ENCODE measurements at places on chromosomes 5 and 9. TPM values are rescaled to one million over a fixed set of nuclear protein-coding genes. Genes with fewer than 3 reads are reported as not detected.
A peak's percentile ranks its signal among the peaks of the same experiment; 100 is the strongest.

DNA sequence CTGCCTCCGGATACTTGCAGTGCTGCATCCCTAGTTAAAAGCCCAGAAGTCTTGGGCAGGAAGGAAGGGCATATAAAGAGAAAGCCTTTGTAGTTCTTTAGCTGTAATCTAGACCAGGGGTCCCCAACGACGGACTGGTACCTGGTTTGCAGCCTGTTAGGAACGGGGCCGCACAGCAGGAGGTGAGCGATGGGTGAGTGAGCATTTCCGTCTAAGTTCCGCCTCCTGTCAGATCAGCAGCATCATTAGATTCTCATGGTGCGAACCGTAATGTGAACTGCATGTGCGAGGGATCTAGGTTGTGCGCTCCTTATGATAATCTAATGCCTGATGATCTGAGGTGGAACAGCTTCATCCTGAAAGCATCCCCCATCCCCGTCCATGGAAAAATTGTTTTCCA lies 1.6 kb upstream of the SMIM15 start:
- H3K27ac ChIP-seq, result no peak overlapping the region
- no peaks in the 10 kb centered on the region for H3K27me3 ChIP-seq
- peaks cover 26% of the 10 kb centered on the region for H3K36me3 ChIP-seq

DNA sequence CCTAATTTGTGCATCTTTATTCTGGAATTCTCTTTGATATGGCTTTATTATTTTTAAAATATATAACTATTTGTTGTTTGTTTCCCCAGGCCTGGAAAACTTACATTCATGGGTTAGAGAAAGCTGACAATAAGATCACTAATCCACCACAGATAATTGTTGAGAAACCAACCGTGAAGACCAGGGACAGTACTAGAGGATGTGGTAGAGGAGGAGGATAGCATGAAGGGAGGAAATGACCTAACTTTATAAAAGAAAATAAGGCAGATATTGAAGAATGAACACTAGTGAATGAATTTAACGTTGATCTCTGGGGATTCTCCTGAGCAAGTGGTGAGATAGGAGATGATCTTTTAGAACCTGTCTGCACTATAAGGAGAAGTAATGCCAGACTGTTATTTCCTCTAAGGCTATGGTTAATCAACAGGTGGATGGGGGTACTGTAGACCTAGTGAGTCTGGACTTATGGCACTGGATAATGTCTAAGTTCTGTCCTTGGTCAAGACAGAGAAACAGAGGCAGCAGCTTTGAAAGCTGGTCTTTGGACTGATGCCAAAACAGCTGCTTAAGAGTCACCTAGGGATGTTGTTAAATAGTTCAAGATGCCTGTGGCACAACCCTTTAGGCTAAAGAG lies 52.4 kb downstream of the NREP start:
- peaks cover 9% of the 10 kb centered on the region for H3K4me1 ChIP-seq
- no peak for DNase-seq
- H3K4me3 ChIP-seq, result no peak overlapping the region

DNA sequence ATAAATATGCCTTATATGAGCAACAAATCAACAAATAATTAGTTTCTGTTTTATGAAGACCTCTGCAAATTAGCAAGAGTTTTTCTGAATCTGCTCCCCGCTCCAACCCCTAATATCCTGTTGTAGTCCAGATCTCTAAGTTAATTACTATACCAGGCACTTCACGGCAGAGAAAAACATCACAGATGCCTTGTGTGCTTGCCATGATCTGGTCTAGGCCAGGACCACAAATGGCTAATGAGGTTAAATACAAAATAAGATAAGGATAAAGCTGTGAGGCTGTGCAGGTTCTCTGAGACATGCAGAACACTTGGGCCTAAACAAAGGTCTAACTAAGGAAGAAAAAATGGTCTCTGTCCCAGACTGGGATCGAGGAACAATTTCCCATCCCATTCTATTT lies 150.8 kb downstream of the SLIT3 start:
- H3K27ac ChIP-seq, result no peak overlapping the region
- no peak for DNase-seq
- no peaks in the 10 kb centered on the region for H3K36me3 ChIP-seq
- H3K4me1 ChIP-seq, result no peaks in the 10 kb centered on the region

DNA sequence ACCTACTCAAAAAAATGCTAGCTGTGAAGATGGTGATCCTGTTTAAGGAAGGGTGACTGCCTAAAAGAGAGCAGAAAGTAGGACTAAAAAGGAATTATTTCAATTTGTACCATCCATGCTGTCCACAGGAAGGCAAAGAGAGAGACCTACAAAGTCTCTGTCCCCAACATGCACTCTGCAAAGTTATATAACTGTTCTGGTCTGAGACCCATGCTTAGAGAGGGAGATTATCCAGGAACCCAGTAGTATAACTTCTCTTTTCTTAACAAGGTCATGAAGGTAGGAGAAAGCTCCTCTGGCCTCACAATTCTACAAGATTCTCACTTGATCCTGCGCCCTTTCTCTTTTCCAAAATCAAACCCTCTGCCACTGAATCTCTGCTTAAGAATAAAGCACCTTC lies 25.8 kb downstream of the SLC22A4 start:
- no peak overlapping the region for H3K4me3 ChIP-seq
- H3K36me3 ChIP-seq, result no peaks in the 10 kb centered on the region
- DNase-seq, result no peak
- H3K27ac ChIP-seq, result no peak overlapping the region
- H3K27me3 ChIP-seq, result no peaks in the 10 kb centered on the region
- no peaks in the 10 kb centered on the region for H3K4me1 ChIP-seq

GRCh38 chr9:109640580-109641371 lies 139.2 kb upstream of the PALM2AKAP2 start:
- H3K4me1 ChIP-seq, result no peaks in the 10 kb centered on the region
- no peak overlapping the region for H3K4me3 ChIP-seq
- H3K27ac ChIP-seq, result no peak overlapping the region
- peaks cover 45% of the 10 kb centered on the region for H3K27me3 ChIP-seq
- no peaks in the 10 kb centered on the region for H3K36me3 ChIP-seq

DNA sequence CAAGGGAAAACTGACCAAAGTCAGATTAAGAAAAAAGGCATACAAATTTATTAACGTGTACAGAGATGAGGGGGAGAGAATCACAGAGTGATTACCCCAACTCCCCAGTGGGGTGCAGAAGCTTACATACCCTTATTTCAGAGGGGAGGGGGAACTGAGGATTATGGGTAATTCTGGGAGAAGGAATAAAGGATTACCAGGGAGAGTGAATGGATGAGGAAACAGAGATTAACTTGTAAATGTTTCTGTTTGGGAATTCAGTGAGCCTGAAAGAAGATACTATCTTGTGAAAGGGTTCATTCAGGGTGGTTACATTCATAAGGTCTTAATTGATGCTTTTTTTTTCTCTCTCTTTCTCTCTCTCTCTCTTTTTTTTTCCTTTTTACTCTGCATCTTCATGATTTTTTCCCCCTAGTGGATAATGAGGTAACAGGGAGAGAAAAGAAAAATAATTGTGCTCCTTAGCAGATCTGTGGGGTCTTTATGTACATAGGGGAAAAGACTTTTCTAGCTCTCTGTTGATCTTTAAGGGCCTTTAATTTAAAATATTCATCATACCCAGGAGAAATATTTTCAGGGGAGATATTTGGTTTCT lies 49.4 kb downstream of the TARS1 start:
- no peaks in the 10 kb centered on the region for H3K27me3 ChIP-seq
- no peak for DNase-seq
- H3K4me3 ChIP-seq, result no peak overlapping the region
- no peak overlapping the region for H3K27ac ChIP-seq

DNA sequence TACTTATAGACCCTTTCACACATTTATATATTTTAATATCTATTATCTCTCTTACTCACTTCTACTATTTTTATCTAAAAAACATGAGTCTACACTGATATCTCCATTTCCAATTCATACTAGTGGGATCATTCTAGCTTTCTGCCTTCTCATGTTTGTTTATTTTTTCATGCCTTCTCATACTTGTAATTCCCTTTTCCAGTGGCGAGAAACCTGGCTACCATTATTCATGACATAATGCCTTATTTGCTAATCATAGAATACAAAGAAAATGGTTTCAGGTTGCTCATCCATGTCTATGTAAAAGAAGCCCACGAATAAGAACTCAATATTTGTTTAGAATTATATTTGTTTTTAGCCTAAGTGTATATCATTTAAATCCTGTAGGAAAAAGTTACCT lies 232.7 kb upstream of the ACTBL2 start:
- no peaks in the 10 kb centered on the region for H3K36me3 ChIP-seq
- H3K4me1 ChIP-seq, result no peaks in the 10 kb centered on the region

GRCh38 chr5:177520916-177521513 lies 4.3 kb upstream of the DDX41 start:
- H3K4me1 ChIP-seq, result peaks cover 39% of the 10 kb centered on the region
- H3K4me3 ChIP-seq, result no peak overlapping the region
- no peak for DNase-seq
- H3K27ac ChIP-seq, result peak overlapping the region; percentile 66

- peak overlapping the region; percentile 85 for H3K27ac ChIP-seq
- no peak for DNase-seq
- H3K36me3 ChIP-seq, result peaks cover 78% of the 10 kb centered on the region
Measured at GRCh38 chr5:883475-884181, 9.0 kb downstream of the BRD9 start.

- DNase-seq, result peak; percentile 76
- H3K27me3 ChIP-seq, result peaks cover 5% of the 10 kb centered on the region
- H3K4me1 ChIP-seq, result peaks cover 34% of the 10 kb centered on the region
Measured at GRCh38 chr5:66814146-66814991, 218.2 kb downstream of the MAST4 start.

DNA sequence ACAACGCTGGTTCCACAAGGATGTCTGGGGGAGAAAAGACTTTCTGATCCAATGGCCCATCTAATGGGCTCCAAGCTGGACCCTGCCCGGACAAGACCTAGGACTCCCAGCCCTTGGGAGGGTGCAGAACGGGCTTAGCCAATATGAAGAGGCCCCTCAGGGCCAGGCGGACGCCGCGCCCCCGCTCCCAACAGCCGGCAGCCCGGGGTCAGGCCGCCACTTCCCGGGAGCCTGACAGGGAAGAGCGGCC lies 493 bp downstream of the P4HA2 start:
- DNase-seq, result no peak
- H3K4me1 ChIP-seq, result peaks cover 25% of the 10 kb centered on the region
- H3K4me3 ChIP-seq, result peak overlapping the region; percentile 49
- no peaks in the 10 kb centered on the region for H3K36me3 ChIP-seq
- peaks cover 24% of the 10 kb centered on the region for H3K27me3 ChIP-seq

- H3K4me3 ChIP-seq, result no peak overlapping the region
- no peaks in the 10 kb centered on the region for H3K27me3 ChIP-seq
- no peaks in the 10 kb centered on the region for H3K36me3 ChIP-seq
- no peak overlapping the region for H3K27ac ChIP-seq
- DNase-seq, result no peak
Measured at GRCh38 chr5:84589926-84590325, 205.2 kb upstream of the EDIL3 start.

DNA sequence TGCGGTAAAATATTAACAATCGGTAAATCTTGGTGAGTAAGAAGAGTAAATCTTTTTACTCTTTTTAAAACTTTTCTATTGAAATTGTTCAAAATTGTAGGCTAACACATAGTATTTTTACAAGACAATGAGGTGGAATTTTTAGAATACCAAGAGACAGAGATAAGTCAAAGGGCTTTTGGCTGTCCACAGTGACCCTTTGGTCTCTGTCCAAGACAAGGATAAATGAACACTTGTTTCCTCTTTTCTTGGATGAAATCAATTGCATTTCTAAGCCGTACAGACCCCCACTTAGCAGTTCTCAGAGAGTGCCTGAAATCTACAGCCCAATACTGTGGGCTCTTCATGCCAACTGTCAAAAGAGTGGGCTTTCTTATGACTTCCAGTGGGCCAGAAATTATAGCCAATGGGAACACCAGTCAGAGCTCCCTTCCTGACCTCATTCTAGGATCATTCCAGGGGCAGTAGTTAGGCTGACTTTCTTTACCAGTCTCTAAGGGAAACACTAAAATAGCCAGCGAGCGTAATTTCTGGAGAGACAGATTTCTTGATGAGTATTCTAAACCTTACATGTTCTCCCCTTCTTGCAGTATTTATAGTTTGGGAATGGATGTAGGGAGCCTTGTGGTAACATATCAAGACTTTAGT lies 74.1 kb downstream of the GALNT10 start:
- no peak overlapping the region for H3K27ac ChIP-seq
- H3K4me1 ChIP-seq, result peaks cover 10% of the 10 kb centered on the region
- DNase-seq, result no peak
- peaks cover 5% of the 10 kb centered on the region for H3K36me3 ChIP-seq

DNA sequence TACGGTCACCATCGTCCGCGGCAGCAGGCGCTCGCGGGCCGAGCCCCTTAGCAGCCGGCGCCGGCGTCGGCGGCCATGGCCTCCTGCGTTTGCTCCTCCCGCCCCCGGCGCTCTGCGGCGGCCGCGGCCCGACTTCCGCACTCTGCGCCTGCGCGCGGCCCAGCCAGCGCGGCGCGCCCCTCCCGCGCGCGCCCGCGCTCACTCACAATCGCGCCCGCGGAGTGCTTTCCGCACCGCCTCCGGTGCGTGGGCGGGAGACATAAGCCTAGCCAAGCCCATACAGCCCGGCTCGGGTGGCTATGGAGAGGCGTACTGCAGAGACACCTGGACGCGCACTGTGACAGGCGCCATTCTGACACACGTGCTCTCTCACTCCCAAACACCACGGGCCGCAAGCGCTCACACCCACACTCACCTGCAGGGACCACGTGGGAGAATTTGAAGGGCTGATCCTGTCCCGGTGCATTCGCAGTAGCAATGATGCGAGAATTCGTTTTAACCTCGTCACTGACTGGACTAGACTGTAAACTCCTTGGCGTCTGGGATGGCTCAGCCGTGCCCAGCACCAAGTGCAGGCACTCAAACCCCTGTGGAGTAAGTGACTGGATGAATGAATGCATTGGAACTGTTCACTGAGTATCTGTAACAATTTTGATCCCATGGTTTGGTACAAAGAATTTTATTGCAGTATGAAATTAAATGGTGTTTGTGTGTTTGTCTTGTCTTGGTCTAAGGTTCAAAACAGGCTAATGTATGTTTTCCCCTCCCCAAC lies at the start of gene RNF145:
RNF145 (minus strand) TSS at position 116 of the 772 bp plus-strand sequence. CDS start 5,936 bp downstream, outside the sequence.
- H3K4me1 ChIP-seq, result peaks cover 43% of the 10 kb centered on the region
- peak; percentile 88 for DNase-seq
- peaks cover 3% of the 10 kb centered on the region for H3K27me3 ChIP-seq
- H3K36me3 ChIP-seq, result peaks cover 18% of the 10 kb centered on the region

DNA sequence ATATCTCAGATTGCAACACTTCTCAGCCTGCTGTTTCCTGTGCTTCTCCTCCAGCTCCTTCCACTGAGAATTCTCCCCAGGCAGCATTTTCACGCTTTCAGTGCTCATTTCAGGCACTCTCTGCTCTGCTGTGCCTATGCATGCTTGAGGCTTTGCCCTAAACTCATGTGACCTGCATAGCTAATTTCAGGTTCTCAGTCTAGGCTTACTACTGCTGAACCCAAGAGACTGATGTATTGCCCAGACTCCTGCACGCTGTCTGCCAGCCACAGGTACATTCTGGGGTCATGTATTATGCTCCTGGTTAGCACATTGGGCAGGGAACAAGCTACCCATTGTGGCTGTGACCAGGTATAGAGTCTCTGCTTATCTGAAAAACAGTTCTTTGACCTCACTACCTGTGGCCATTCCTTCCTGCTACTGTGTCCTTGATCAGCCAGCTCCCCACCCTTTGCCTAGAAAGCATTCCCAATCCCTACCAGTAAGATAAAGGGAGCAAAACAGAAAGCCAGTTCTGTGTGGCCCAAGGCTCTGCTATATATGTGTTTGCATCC lies 34.7 kb downstream of the PIP5K1B start:
- H3K27ac ChIP-seq, result no peak overlapping the region
- H3K4me1 ChIP-seq, result no peaks in the 10 kb centered on the region
- H3K27me3 ChIP-seq, result peaks cover 25% of the 10 kb centered on the region
- H3K36me3 ChIP-seq, result no peaks in the 10 kb centered on the region
- H3K4me3 ChIP-seq, result no peak overlapping the region

The IL13 gene
- 119 TPM for total RNA-seq

The NUDT12 gene
- 1.1 TPM for total RNA-seq

The KCTD16 gene
- 0.19 TPM for total RNA-seq

The PCDHGA4 gene
- total RNA-seq, result 0.20 TPM

The BARX1 gene
- not detected for total RNA-seq

The ZNF169 gene
- 8.9 TPM for total RNA-seq

The FOXD4L6 gene
- total RNA-seq, result not detected

Measured in activated CD8-positive, alpha-beta memory T cell treated with anti-CD3 and anti-CD28 coated beads, Interleukin-2, amount 10 ng/mL, durations not matched to agents 7 days and 5 days (primary cell).